ENCODE measurements at places on chromosomes 11 and 22. TPM values are rescaled to one million over a fixed set of nuclear protein-coding genes. Genes with fewer than 3 reads are reported as not detected.

GRM5 gene
- 4.2 TPM for total RNA-seq

GRCh38 chr11:34460278-34460677 is 21.5 kb downstream of the CAT start:
- DNase-seq, result no peak

GRCh38 chr11:61752117-61752924 is at the start of gene MYRF:
TSS of gene MYRF (plus strand) at chr11:61752636. CDS start at chr11:61752745, 109 bp downstream.
- peak; percentile 95 for DNase-seq

DNA sequence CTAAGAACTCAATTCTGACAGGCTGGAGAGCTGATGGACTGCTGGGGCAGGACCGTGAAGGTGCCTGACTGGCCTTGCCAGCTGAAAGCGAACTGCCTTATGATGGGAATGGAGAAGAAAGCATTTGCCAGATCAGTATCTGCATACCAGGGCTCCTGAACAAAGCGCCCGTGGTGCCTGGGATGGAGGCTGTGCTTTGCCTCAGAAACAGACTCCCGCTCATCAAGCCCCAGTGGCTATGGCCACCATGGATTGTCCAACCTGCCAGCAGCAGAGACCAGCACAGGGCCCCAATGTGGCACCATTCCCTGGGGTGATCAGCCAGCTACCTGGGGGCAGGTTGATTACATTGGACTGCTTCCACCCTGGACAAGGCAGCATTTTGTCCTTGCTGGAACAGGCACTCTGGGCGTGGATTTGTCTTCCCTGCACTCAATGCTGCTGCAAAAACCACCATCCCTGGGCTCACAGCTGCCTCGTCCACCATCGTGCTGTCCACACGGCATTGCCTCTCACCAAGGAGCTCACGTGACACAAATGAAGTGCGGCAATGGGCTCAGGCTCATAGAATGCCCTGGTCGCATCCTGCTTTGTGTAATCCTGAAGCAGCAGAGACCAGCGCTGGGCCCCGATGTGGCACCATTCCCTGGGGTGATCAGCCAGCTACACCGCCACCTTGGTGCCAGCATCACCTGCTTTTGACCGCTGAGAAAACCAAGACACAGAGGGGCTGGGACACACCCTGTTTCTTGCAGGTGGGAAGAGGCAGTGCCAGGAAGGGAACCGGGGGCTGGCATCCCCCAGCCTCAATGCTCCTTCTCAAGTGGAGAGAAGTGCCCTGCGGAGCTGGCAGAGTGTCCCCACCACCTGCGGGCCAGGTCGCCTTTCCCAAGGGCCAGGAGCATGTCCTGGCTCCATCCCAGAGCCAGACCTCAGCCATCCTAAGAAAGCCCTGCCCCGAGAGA is 1367.5 kb downstream of the BRD1 start:
- DNase-seq, result peak; percentile 50

DNA sequence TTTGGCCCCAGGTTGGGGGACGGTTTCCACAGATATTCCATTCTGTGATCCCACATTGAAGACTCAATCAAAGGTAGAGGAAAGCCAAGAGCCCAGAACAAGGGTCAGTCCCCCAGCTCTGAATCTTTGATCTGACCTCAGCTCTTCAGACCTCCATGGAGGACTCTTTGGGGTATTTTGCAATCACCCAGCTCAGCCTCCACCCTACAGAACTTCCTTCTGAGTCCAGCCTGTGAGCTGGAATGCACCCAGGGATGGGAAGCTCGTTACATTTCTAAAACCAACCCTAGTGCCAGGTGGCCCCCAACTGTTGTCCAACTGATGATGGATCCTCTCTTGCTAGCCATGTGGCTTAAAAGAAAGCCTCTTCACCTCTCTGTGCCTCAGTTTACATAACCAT is 335.3 kb downstream of the MN1 start:
- no peak for DNase-seq

DNA sequence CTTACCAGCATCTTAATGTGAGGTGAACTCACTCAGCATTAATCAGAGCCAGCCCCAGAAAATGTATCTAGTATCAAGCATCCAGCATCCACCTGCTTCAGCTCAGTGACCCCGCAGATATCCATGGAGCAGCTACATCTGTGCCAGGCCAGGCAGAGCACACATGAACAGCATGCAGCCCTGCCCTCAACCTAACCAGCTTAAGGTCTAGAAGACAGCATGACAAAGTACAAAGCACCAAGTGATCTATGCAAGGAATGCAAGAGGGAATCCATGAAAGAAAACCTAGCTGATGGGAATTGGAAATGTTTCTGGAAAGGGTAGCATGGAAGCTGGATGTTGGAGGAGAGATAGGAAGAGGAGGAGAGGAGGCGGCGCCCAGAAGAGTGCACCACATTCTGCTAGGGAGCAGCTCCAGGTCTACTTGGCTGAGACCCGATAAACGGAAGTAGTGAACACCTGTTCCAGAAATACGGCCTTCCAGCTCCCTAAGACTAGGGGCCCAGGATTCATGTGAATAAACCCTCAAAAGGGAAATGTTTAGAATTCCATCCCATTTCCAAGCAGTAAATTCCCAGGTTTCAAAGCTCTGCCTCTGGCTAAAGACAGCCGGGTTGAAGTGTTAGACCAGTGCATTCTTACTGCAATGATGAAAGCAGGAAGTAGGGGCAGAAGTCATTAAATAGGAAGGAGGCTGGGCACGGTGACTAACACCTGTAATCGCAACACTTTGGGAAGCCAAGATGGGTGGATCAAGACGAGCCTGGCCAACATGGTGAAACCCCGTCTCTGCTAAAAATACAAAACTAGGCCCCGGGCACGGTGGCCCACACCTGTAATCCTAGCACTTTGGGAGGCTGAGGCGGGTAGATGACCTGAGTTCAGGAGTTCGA is 23.5 kb upstream of the L3MBTL2 start:
- DNase-seq, result peak; percentile 57

PTS gene
- 24.2 TPM for total RNA-seq

DNA sequence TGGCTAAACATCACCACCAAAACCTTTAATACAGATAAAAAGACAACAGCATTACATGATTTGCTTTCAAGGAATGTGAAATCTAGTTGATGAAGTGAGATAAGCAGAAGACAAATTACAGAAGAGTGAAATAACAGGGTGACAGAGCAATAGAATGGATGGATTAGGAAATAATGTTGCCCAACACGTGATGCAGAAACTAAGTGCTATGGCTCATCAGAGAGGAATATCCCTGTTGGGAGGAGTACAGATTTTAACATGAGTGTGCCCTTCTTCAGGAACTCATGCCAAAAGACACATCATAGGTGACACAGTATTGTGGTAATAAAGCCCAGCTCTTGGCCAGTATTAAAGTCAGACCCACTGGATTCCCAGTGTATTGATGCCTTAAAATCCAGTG is 176.6 kb upstream of the RAG2 start:
- DNase-seq, result no peak

BBOX1 gene
- 0.79 TPM for total RNA-seq

DNA sequence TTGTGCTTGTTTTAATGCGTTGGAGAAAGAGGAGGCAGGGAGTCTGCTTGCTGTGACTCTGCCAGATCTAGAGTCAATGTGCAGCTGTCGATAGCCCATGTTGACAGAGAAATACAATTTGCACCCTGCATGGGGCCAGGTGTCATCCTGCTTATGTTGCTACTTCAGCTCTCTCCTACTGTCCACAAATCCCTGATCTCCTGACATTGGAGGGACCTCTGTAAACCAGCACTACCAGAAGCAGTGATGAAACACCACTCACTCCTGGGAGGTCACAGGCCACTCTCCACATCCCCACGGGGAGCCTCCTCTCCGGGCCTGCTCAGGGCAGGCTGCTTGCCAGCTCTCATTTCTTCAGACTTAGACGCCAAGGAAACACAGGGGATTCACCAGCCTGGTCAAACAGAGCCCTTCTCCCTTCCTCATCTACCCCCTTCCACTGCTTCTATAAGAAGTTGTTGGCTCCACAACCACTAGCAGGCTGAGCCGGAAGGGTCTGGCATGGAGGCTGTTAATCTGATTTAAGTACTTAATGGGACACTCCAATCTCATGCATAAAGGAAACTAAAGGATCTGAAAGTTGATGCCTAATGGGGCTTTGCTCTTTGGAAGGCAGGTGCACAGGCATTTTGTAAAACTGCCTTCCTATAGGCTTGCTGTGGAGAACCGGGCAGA is 29.9 kb upstream of the CSNK2A3 start:
- DNase-seq, result no peak

OR5B21 gene
- total RNA-seq, result not detected

MYBPC3 gene
- 1.8 TPM for total RNA-seq

KRTAP5-10 gene
- total RNA-seq, result 0.34 TPM

- no peak for DNase-seq
Observed at GRCh38 chr11:119323532-119324033, 6.7 kb upstream of the MCAM start.

DNA sequence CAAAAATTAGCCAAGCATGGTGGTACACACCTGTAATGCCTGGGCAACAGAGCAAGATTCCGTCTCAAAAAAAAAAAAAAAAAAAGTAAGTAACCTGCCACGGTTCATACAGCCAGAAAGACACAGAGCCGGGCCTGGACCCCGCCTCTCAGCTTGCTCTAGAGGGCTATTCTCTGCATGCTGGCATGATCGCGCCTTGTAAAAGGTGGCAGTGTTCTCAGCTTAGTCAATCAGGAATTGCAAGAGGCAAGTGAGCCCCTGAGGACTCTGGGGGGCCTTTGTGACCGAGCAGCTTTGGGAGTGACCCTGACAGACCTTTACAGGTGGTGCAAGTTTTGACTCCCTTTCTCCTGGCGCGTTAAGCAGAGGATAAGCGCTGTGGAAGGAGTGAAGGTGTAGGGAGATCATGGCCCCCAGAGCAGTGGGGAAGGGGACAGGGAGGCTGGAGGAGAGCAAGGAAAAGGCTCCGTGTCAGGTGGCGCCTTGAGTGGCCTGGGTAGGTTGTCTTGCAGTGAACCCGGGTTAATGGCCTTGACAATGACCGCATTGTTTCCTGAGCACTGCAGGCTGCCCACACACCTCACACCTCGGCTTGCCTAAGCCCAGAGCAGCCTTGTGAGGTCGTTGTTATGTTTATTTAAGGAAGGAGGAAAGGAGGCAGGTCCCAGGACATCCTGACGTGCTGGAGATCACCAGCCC is 48.9 kb downstream of the CDPF1 start:
- DNase-seq, result no peak

GAL3ST1 gene
- total RNA-seq, result 1.8 TPM

BRSK2 gene
- total RNA-seq, result 0.30 TPM

DNA sequence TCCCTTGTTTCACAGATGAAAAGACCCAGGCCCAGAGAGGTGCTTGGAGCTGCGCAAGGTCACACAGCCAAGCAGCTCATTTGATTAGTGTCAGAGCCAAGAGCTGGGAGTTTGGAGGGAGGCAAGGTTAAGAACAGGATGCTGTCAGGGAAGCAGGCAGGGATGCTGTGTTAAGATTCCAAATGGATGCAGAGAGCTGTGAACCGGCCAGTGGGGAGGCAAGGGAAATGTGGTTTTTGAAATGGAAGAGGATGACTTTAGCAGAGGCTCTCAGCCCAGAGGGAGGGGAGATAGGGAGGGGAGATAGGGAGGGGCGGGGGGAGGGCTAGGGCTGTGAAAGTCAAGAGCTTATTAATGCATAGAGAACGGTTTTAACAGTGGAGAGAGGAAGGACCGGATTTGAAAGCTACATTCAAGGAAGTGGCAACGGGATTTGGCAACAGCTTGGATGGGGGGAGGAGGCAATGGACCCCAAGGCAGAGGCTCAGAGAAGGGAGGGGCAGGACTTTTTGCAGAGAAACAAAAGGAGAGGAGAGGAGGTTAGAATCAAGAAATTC is 13.0 kb downstream of the RTN4RL2 start:
- no peak for DNase-seq

DNA sequence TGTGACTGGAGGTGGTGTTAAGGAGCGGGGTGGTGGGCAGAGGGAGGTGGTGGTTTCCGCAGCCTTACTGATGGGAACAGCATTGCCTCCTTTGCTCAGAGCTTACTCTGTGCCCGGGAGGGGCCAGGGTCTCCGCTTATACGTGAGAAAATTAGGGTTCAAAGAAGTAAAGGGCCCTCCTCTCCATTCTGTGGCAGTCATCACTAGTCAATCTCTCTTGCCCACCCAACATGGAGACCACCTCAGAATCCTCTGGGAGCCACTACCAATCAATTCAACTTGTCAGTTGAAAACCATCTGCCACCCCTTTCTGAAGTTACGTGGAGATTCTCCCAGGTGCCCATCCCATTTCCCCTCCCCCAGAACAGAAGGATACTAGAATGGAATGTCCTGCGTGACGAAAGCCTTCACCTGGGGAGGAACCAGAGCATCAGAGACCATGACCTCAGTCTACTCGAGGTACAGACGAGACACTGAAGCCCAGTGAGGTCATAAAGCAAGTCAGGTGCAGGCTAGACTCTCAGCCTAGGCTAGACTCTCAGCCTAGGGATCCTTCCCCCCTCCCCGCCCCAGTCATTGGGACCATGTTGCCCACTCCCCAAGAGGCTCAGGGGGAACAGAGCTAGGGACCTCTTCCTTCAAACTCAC is 2.0 kb downstream of the SELENOM start:
- no peak for DNase-seq

NEAT1 gene
- 891 TPM for total RNA-seq

ZNF280A gene
- not detected for total RNA-seq

GRCh38 chr22:35605851-35606481 is 11.2 kb downstream of the MB start:
- no peak for DNase-seq

DNA sequence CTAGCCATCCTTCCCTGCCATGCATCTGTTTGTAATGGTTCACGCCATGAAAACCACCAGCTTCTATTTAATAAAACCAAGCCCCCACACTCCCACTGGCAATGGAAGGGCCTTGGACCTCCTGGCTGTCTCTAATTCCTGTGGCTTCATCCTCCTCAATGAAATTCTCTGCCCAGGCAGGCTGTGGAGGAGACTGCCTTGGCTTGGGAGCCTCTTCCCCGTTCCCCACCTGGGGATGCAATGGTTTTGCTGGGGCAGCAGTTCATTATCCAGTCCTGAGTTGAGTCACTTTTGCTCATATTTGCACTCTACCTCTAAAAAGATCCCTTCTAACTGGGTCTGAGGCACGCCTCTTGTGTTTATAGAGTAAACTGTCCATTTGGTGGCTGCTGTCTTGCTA is 515.8 kb downstream of the NTM start:
- DNase-seq, result no peak

- DNase-seq, result no peak
Observed at GRCh38 chr11:45155627-45156180, 9.3 kb downstream of the PRDM11 start.

DNA sequence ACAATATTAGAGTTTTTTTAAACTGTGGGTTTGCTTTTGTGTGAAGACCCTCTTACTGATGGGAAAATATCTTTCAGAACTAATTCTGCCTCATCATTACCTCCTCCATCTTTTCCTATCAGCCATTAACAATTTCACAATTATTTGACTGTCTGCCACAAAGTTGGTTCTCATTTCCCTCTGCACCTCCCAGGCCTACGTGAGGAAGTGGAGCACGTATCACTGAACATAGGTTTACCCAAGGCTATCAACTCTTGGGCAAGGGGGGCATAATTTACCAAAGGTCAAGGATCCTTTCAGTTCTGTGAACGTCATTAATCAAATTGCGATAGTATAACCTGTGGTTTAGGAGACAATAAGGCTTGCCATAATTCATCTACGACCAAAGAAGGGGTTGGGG is 60.0 kb downstream of the LIF start:
- no peak for DNase-seq

C11orf91 gene
- total RNA-seq, result not detected

Data from upper lobe of left lung (tissue), 6 donors.